ENCODE measurements at places on chromosomes 3 and 15.

GRCh38 chr15:38002883-38003477, 68.5 kb downstream of the TMCO5A start:
- DNase-seq, result peak; percentile 48

GRCh38 chr15:92665100-92665555, 9.6 kb upstream of the FAM174B start:
- DNase-seq, result no peak

DNA sequence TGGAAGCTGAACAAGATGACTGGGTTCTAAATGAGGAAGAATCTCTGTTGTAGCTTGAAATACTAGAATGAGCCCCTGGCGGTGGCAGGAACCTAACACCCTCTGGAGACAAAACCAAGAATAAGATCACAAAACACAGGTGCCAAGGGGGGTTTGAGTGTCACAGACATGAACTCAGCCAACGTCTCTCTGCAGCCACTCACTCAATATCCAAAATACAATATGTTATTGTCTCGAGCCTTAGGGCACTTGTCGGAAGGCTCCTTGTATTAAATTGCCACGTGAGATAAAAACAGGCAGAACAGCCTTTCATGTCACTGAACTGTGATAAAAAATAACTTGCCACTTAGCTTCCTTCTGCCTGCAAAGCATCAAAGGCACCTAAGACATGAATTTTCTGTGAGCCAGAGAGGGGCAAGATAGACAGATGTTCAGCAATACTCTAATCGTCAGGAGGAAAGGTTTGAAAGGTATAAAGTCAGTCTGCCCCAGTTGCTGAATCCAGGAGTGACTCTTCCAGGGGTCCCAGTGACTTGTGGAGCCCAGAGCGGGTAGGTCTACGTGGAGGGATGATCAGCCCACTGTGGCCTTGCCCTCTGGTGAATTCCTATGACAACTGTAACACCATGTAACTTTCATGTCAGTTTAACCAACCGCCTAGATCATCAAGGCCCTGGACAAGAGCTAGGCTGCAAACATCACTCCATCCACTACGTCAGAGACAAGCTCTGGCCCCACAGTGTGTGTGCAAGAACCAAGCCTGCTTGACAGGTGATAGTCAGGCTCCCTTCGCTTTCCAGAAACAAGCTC, 165.2 kb downstream of the OSBPL10 start:
- DNase-seq, result no peak

- peak; percentile 46 for DNase-seq
Observed at GRCh38 chr15:44066211-44066827, 128.8 kb downstream of the FRMD5 start.

- DNase-seq, result no peak
Observed at GRCh38 chr3:115806501-115806900, 183.2 kb downstream of the GAP43 start.

GRCh38 chr3:196081002-196081833, 672 bp downstream of the TFRC start:
- no peak for DNase-seq

DNA sequence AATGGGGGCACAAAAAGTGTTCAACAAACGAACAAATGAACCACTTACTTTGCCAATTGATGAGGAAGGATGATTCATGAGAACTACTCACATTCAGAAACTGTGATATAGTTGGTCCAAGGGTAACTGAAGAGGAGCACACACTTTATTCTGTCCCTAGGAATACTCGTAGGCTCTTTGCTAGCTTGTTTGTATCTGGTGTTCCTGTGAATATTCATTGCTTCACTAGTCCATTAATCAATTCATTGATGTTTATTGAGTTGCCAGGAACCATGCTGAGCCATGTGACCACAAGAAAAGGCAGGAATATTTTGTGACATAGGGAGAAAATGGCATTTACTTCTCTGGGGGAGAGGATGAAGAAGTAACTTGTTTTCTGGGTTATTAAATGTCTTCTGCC, 338.3 kb downstream of the IL20RB start:
- DNase-seq, result no peak

DNA sequence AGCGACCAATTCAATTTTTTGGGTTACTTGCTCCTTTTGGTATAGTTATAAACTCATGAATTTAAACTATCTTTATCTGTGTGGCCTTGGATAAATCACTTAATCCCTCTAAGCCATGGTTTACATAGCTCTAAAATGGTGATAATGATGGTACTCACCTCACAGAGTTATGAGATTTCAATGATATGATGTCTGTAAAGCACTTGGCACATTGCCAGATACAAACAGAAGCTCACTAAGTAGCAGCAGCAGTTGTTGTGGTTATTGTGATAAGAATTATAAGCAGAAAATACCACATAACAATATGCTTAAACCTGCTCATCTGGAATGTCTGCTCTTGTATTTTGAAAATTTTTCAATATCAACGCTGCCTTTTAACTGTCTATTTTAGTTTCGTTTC, 185.1 kb upstream of the SNTN start:
- no peak for DNase-seq
